Fibroblast of skin of back (primary cell): ENCODE measurements at places on chromosomes 2 and 18.

GRCh38 chr2:128473175-128474035 is 154.7 kb upstream of the HS6ST1 start:
- peak; percentile 88 for DNase-seq

GRCh38 chr2:154638783-154639182 is 59.7 kb upstream of the KCNJ3 start:
- no peak for DNase-seq

DNA sequence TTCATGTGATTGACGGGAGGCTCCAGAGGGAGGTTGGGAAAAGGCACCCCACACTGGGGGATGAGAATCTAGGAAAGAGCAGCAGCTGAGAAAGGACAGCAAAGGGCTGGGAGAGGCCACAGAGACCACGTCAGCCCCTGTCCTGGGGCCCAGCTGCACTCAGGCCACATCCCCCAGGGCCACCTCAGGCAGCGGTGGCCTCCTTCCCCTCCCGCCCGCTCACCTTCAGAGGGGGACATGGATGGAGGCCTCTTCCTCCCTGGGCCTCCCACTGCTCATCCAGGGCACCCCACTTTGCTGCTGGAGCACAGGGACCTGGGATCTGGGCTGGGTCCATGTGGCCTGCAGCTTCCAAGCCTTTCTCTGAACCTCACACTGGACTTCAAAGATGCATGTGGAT is 199.8 kb upstream of the HDAC4 start:
- DNase-seq: no peak

DNA sequence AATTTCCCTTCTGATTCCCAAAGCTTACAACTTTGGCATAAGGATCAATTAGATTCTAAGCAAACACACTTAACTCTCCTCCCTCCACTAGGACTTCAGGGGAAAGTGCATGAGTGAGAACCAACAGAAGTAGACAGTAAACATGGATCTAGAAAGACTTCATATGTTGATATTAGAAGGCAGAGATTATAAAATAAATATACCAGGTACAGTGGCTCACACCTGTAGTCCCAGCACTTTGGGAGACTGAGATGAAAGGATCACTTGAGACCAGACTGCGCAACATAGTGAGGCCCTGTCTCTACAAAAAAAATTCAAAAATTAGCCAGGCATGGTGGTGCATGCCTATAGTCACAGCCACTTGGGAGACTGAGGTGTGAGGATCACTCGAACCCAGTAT is 15.9 kb downstream of the NBEAL1 start:
- no peak for DNase-seq

DNA sequence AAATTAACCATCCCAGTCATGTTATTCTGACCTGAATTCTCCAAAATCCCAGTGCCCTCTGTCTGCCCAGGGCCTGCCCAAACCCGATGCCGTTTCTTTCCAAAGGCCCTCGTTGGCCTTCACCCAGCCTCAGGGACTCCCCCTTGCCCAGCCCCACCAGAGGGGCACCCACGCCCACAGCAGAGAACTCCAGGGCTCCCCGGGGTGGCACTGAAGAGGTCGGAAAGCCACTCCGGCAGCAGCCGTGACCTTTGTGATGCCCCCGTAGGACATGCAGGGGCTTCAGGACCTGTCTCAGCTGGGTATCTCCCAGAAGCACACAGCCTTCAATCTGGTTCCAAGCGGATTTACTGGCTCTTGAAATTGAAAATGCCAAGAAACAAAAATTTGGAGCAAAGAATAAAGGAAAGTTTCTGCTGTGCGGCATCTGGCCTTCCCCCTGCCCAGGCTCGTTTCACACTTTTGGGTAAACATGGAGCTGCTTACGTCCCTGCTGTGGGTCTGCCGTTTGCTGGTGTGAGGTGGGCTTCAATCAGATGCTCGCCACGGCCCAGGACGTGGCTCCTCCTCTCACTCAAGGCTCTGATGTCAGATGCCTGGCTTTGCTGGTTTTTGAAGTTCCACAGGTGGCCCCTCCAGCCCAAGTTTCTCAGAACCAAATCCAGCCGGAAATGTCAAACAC is 101.3 kb downstream of the TPO start:
- no peak for DNase-seq

DNA sequence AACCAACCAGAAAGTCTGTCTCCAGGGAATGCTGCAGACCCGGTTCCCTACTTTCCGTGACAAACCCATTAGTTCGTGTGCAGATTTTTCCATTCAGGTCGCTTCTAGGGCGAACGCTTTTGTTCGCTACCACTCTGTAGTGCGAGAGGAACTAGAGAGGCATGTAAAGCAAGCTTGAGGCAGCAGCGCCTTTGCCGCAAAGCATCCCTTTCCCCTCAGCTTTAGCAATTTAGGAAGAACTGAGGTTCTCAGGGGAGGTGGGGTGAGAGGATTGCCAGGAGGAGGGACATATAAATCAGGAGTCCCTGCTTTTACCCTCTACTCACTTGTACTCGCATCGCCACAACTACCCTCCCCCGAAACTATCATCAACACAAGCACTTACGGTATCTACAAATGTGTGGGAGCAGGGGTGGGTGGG is 748 bp upstream of the ZNF804A start:
- peak; percentile 35 for DNase-seq

DNA sequence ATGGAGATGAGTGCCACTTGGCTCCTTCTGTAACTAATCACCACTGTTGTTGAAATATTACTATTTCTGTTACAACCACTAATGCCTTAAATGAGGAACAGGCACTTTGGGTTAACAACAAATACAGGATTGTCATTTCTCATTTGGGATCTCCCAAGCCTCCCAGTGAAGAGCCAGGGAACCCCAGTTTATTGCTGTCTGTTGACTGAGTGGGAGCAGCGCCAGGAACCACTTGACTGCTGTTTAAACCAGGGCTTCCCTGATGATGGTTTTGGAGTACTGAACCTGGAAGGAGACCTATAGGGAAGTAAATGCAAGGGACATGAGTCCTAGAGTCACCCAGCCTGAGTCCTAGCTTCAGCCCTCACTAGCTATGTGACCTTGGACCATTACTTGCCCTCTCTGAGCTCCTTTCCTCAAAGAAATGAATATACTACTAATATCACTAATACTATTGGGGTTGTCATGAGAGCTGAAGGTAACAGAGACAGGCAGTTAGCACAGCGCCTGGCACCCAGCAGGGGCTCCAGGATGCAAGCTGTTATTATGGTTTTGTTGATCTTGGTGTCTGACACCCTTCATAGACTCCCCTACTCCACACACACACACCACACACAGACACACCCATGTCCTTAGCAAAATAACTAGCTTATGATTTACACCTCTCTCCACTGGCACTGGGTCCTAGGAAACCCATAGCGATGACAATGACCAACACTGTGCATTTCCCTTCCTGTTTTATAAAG is 104.2 kb upstream of the FZD7 start:
- DNase-seq: no peak

GRCh38 chr2:176370467-176371171 is 101.4 kb downstream of the MTX2 start:
- no peak for DNase-seq

- DNase-seq: peak; percentile 71
These were observed 6.8 kb downstream of the THUMPD2 start for GRCh38 chr2:39772086-39772811.

- peak; percentile 1 for DNase-seq
These were observed 26.2 kb downstream of the UNC50 start for GRCh38 chr2:98634406-98635092.

DNA sequence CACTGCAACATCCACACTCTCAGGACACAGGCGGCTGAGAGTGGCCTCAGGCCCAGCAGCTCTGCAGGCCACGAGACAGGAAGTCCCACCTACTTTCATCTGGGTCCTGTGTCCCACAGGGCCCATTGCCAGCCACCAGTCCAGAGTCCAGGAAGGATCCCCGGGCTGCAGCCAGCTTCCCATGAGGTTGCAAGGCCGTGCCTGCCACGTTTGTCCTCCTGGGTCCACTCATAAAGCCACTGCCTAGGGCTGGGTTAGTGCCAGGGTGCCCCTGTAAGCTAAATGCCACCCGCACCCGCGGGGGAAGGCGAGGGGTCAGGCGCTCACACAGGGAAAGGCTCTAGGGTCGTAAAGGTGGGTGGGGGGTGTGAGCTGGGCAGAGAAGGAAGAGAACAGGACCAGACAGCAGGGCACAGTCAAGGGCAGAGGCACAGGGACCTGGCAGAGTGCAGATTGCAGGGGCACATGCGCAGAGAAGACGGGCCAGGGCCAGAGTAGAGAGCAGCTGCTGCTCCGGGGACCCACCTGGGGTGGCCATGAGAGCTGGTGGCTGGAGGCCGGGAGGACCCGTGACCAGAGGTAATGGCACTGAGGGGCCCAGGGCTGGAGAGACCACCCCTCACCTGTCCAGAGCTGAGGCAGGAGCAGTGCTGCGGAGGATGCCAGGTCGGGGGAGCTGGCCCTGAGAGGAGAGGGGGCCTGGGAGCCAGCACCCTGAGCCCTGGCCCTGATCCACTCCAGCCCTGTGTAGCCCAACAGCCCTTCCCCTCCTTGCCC is 8.0 kb downstream of the AGXT start:
- no peak for DNase-seq

DNA sequence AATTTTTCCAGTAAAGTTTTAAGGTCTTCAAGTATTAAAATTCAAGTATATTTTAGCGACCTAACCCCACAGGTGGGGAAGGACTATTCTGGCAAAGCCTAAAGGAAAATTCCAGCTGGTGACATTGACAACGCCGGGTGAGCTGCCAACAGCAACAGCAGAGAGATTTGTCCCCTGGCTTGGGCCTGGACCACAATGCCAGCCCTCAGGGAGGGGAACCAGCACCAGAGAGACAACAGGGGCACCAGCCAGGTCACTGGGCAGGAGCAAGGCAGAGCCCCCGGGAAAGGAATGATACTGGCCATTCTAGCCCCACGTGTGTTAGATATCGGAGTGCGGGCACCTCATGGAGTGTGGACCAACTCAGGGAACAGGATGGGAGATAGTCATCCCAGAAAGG is 95.7 kb downstream of the ARMC9 start:
- DNase-seq: no peak

- no peak for DNase-seq
These were observed 78.8 kb downstream of the HNRNPLL start for GRCh38 chr2:38523728-38524437.

DNA sequence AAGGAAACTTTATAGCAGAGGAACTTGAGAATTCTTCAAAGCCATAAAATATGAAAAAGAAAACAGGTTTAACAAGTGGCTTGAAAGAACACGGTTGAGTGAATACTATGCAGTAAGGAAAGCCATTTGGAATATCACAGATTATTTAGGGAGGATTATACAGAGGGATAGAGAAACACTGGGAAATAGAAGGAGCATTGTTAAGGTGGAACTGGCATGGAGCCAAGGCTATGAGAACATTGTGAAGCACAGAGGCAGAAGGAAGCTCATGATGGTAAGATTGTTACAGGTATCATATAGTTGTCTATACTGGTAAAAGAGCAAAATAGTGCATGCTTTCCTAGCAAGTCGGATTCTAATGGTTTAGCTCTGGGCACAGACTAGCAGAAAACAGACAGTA is 87.1 kb downstream of the SS18 start:
- DNase-seq: no peak

DNA sequence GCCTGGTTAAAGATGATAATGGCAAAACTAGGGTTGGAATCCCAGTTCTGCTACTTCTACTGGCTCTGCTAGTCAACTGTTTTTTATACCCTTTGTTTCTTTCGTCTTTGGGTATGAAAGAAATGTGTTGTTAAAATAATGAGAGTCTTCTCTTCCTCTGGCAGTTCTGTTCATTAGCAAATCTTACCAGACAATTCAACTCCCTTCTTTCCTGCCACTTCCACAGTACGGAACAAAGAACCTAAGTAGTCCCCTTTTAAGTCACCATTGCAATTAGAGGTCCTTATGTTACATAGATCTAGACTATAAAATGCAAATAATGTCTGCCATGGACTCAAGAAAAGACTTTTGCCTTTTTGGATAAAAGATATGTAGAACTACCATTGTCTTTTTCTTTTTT is 134.1 kb downstream of the RND3 start:
- no peak for DNase-seq

DNA sequence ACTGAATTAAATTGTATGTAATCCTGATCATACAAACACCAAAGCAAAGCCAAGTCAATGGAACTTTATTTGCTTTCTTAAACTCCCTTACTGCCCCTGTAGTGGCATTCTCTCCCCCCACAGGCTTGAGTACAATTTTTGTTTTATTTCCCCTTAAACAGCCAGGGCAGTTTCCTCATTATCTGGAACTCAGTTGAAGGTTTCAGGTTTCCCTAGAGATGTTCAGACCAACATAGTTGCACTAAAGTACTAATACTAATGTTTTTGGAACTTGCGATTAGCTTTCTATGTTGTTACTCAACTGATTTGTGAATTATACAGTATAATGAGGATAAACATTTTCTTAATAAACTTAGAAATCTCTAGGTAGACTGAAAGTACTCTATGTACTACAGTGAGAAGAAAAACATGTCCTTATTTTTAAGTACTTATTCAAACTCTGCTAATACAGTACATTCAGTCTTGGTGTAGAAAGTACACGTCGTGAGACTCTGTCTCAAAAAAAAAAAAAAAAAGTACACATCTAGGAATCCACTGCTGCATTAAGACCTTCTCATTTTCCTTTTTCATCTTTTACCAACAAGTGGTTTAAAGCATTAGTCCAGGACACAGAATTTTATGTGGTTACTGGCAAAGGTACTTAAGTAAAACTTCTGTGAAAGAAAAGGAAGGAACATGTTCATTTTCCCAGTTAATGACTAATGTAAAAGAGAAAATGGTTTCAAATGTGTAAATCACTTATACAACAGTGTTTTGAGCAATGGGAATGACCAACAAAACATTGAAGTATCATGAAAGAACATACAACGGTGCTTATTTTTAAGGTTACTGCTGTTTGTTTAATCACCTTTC is 209.5 kb upstream of the SMAD7 start:
- no peak for DNase-seq

GRCh38 chr2:175808078-175808477 is 194.0 kb downstream of the LNPK start:
- no peak for DNase-seq

- DNase-seq: no peak
These were observed 18.6 kb upstream of the RMC1 start for GRCh38 chr18:23484561-23485182.

DNA sequence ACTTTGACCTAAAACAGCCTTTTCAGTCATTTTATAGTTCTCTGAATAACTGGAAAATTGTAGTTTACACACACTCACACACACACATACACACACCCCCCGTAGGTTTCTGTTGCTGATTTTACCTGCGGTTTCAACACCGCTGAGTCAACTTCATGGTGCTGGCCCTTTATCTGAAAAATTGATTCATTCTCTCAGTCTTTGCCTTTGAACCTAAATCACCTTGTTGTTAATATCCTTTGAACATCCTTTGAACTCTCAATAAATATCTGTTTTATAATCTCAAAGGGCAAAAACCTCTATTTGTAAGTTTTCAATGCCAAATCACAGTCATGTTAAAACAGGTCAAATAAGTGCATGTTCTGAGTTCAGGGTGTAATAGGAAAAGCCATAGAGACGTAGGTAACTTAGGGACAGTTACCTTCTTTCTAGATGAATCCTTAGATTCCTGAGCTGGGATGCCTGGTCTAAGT is 109.0 kb upstream of the BZW1 start:
- no peak for DNase-seq

DNA sequence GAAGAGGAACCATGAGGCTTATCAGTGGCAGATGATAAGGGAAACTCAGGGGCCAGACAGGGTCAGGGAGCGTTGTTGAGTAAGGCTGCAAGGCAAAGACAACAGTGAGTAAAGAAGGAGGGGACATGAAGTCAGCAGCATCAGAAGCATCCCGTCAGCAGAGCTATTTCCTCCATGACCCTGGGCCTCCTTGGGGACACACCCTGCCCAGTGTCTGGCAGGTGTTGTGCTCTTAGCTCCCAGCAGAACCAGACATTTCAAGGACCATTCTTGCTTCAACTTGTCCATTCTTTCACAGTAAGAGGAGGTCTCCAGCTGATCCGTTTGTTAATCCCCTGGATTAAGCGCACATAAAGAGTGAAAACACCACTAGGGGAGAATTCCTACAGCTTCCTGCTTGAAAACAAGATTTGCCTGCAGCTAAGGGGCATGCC is 88.7 kb upstream of the MEIS1 start:
- no peak for DNase-seq
